HS-27A (cell line): ENCODE measurements at places on chromosomes 11 and 22.

- no peak for DNase-seq
These were observed 9.1 kb downstream of the PIWIL4 start for GRCh38 chr11:94576306-94576705.

DNA sequence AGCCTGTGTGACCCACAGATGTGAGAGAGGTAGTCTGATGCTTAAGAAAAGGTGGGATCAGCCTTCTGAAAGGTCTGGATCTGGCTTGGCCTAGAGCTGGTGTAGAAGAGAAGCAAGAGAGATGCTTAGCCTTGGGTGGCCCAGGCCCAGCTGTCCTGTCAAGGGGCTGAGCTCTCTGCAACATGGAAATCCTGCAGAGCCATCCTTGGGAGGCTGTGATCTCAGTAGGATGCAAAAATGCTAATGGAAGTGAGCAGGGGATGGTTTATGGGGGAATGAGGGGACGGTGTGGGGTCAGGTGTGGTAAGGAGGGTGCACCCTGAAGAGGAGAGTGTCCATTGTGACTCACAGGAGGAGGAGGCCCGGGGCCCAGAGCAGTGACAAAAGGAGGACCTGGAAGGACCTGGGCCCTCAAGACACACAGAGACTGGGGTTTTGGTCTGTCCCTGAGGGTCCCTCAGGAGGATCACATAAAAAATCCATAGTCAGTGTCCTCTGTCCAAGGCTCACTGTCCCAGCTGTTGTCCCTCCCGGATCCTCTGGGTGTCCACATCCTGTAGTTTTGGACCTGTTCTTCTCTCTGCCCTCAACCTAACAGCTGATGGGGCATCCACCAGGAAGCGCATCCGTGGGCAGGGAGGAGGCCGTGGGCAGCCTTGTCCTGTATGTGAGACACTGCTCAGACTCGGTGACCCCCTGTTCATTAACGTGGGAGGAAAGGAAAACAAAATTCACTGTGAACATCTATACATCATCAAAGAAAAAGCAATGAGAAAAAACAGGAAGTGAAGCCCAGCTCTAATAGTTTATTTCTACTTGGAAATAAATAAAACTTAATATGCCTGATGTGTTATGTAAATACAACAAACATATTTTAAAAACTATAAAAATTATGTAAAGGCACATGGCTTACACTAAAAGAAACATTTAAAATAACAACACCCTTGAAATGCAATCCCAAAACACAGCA is 129.8 kb downstream of the ZNF280B start:
- DNase-seq = no peak

GRCh38 chr11:79412761-79413160 is 28.1 kb downstream of the TENM4 start:
- no peak for DNase-seq

DNA sequence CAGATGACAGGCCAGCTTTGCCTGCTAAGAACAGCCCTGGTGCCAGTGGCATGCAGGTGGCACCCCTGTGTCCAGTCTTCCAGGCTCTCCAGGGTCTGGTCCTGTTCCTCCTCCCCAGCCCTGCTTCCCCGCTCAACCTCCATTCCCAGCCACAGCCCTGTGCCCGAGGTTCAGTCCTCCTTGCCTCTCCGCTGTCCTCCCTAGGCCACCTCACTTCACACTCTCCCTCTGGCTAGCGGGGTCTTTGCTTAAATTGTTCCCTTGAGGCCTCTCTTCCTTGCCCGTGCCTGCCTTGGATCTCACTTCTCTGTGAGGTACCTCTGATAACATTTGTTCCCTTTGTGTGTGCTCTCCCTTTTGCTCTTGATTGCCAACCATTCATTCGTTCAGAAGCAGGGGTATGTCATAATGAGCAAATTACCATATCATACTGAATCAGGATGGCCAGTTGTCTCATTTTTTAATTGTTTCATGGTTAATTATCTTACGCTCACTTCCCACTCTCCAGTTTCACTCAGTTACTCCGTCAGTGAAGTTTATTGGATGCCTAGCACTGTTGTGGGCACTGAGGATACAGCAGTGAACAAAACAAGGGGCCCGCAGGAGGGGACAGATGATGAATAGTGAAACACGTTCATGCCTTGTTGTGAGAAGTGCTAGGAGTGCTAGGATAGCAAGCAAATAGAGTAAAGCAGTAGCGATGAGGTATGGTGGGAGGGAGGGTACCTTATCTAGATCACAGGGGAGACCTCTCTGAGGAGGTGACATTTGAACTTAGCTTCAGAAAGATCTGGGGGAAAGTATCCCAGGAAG is 7.4 kb downstream of the BMAL1 start:
- no peak for DNase-seq

GRCh38 chr11:73194593-73194992 is 23.5 kb upstream of the P2RY2 start:
- no peak for DNase-seq

DNA sequence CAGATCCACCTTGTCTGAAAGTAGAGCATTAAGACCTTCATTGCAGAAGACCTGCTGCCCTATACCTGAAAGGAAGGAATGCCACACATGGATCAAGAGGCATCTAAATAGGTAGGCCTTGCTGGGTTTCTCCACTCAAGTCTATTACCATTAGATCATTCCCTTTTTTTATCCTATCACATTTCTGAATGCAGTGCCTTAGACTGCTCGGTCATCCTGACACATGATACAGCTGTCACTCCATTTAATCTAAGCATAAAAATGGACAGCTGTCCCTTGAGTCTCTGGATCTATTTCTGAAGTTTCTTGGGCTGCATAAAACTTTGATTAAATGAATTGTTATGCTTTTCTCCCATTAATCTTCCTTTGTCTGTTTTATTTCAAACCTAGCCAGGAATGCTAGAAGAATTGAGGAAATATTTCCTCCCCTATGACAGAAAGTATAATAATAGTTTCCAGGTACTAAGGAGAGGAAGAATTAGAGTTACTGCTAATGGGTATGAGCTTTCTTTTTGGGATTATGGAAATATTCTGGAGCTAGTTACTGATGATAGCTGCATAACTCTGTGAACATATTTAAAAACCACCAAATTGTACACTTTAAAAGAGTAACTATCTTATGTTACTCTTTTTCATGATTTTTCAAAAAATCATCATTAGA is 88.0 kb downstream of the DLG2 start:
- no peak for DNase-seq

- no peak for DNase-seq
These were observed 12.6 kb upstream of the UCP2 start for GRCh38 chr11:73995247-73995646.

DNA sequence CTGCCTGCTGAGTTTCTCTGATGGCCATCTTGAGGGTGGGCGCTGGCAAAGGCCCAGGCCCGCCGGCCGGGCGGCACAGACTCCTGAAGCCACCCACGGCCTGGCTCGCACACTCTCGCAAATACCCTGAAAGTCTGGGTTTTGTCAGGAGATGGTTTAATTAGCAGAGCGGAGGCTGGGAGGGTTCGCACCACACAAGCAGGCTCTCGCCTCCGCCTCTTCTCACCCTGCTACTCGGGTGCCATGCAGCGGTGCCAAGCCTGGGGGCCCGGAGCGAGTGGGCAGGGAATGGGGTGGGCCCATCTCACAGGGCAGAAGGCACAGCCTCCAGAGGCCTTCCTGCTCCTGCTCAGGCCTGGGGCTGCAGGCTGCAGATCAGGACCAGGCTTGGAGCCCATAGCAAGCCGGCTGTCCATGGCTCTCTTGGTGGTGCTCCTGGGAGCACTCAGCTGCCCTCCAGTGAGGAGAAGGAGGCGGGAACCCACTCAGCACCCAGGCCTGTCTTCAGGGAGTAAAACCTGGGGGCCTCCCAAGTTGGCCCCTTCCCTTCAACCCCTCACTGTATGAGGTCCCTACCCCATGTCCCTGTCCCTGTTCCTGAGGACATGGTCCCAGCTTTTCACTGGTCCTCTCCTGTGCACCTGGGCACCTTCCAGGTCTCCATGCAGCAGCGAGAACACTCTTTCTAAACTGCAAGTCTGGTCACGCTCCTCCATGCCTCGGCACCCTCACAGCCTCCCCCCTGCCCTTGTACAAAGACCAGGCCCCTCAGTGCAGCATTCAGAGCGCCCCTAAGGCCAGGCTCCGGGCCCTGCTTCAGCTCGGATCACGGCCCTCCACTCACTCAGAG is 62.0 kb downstream of the FLRT1 start:
- no peak for DNase-seq

GRCh38 chr11:120633616-120634393 is 122.3 kb downstream of the GRIK4 start:
- no peak for DNase-seq

DNA sequence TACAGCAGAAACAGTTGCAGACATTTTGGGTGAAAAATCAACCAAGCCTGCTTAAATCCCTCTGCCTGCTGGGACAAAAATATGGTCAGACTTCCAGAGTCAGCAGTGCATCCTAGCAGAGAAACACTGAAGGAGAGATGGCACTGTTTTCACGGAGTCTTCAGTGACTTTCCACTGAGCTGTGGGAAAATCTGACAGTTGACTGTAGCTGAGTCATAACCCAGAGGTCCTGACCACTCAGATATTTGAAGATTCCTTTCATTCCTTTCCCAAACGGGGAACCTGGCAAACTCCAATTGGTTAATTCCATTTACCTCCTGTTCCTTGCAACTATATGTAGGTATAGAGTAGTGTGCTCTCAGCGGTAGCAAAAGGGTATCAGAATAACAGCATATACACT is 20.9 kb upstream of the UPB1 start:
- DNase-seq = peak; percentile 91

DNA sequence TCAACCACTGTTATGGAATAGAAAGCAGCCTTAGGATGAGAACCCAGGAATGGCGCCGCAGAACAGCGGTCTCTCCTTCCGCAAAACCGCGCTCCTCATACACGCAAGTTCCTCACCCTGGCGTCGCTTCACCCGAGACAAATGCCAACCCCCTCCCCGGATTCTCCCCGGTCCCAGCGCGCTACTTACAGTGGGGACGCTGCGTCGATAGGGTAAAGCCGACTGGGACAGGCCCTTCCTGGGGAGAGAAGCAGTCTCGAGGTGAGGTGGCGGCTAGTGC is 287 bp downstream of the RPS13 start:
- peak; percentile 12 for DNase-seq
